ENCODE measurements at places on chromosomes 7 and 10. TPM values are rescaled to one million over a fixed set of nuclear protein-coding genes. Genes with fewer than 3 reads are reported as not detected.

Gene TRIM50
- under 0.01 TPM for total RNA-seq

Gene LEP
- not detected for total RNA-seq

Gene BMPER
- not detected for total RNA-seq

Gene ELMO1
- 4.7 TPM for total RNA-seq

- DNase-seq, result no peak
Observed at GRCh38 chr10:46084321-46085165, 38.5 kb upstream of the MSMB start.

DNA sequence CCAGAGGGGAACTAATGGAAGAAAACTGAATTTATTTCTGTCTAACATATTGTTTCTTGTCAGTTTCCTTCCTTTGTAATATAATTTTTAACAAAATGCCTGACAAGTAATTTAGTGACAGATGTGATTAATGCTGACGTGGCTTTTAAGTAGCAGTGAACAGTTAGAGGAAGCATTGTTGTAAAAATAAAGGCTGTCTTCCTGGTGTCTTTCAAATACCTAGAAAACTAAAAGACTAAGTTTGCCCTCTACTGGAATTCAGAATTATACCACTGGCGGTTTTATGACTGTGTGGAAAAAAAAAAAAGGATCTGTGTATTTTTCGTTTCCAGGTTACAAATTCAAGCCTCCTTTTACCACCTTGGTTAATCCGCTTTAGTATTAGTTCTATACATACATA, 217.1 kb upstream of the DPP6 start:
- no peak for DNase-seq

GRCh38 chr10:122565766-122566206, 5.2 kb downstream of the DMBT1 start:
- DNase-seq, result peak; percentile 78

DNA sequence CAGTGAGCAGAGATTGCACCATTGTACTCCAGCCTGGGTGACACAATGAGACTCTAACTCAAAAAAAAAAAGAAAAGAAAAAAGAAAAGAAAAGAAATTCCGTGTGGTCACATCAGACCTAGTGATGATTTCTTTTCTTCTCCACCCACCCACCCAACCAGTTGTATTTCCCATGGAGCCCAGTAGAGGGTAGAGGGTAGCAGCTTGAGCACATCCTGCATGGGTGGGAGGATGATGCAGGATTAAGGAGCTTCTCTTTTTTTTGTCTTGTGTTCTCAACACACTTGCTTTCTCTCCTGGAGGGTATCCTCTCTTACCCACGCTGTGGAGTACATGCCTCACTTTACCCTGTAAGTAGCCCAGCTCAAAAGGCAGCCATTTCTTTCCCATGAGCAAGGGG, 118.6 kb upstream of the CARD11 start:
- DNase-seq, result no peak

DNA sequence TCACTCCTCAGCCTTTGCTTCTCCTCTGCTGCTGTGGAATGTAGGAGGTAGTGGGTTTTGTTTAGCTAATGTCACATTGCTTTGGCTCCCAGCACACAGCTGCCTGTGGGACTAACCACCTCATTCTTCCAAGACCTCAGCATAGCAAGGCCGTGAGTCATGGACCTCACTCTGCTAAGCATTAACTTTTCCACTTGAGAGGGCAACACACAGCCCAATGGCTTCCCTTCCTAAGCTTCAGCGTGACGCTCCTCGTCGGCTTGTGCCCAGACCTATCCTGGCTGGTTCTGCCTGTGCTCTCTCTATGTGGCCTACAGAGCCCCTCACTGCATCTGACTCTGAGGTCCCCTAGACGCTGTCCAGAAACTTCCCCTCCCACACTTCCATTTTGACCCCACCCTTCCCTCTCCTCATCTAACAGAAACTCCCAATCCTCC, 23.3 kb downstream of the MYOF start:
- DNase-seq, result peak; percentile 97

DNA sequence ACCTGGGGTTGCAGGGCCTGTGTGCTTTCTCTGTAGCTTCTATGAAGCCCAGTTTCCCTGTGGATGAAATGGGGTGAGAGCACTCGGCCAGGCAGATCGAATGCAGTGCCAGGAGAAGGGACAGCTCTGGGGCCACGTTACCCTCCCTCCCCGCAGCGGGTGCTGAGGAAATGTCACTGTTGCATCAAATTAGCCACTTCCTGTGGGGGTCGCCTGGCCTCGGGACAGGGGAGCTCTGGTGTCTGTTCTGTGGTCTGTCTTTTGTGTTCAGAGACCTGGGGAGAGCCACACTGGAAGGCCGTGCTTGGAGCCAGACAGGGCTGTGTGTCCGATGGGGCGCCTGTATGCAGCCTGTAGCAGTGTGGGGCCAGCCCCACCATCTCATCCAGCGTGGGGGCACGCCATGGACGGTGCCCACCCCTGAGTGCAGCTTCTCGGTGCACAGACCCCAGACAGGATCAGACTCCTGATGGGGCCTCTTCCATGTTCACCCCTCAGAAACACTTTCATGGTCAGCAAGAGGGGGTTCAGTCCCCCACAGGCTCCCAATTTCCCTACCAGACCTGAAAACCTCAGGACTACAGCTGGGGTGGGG, 13.6 kb downstream of the TTYH3 start:
- DNase-seq, result no peak

DNA sequence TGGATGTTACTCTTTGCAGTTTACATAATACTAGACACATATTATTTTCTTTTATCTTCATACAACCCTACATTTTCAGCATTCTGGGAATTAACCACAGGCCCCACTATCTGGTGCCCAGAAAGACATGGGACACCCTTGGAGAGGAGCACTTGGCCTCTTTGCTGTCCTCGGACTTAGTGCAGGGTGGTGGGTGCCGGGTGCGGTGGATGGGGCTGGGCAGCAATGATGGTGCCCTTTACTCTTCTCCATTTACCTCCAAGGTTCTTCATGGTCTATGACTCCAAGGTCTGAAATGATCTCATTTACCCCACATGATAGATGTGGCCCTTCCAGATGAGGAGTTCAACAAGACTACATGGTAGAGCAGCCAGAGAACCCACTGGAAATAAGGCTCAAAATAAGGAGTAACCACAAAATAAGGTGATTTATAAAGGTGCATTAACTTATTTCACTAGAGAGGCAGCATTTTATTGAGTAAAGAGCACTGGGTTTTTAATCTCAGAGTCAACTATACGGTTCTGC, 56.2 kb upstream of the IGFBP3 start:
- DNase-seq, result no peak

DNA sequence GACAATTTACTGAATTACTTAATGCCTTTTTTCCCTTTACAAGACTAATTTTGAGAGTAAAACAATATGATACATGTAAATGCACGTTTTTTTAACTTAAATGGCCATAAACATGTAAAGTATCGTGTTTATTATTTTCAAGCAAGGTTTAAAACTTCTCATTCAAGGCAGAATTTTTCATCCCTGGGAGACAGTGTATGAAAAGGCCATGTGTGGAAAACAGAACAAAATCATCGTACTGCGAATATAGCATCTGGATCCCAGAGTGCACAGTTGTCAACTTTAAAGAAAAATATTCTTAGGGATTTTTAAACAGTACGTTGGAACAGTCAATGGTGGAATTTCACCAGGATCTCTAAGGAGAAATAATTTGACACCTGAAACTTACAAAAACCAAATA, 1.1 kb upstream of the RAB11FIP2 start:
- DNase-seq, result no peak

- DNase-seq, result no peak
Observed at GRCh38 chr10:132195366-132196075, 8.8 kb downstream of the DPYSL4 start.
